Left renal pelvis (tissue), 4 donors: ENCODE measurements at places on chromosomes 7 and 10. TPM values are rescaled to one million over a fixed set of nuclear protein-coding genes. Genes with fewer than 3 reads are reported as not detected.

The FGFR2 gene
- polyA plus RNA-seq, result 102 TPM

The PRSS37 gene
- 0.14 TPM for polyA plus RNA-seq

The MARCHF5 gene
- polyA plus RNA-seq, result 82.3 TPM

The GPR37 gene
- 1.9 TPM for polyA plus RNA-seq

The ITPRID1 gene
- 0.18 TPM for polyA plus RNA-seq

The SERPINE1 gene
- 0.92 TPM for polyA plus RNA-seq

The HILPDA gene
- polyA plus RNA-seq, result 21.6 TPM

The HOXA2 gene
- 15.1 TPM for polyA plus RNA-seq

The AKR1E2 gene
- 8.5 TPM for polyA plus RNA-seq

The SPAG6 gene
- 0.29 TPM for polyA plus RNA-seq

The MRLN gene
- polyA plus RNA-seq, result not detected

The CYP3A4 gene
- polyA plus RNA-seq, result 0.11 TPM

The FBXL13 gene
- polyA plus RNA-seq, result 1.1 TPM

The PTF1A gene
- 0.46 TPM for polyA plus RNA-seq

The ANK3 gene
- 142 TPM for polyA plus RNA-seq

The HOXA4 gene
- polyA plus RNA-seq, result 23.4 TPM

The SPDYE1 gene
- polyA plus RNA-seq, result 1.2 TPM

The CRHR2 gene
- 0.12 TPM for polyA plus RNA-seq

The SPDYE16 gene
- polyA plus RNA-seq, result 1.6 TPM

The MYO1G gene
- 0.84 TPM for polyA plus RNA-seq

The IL6 gene
- polyA plus RNA-seq, result not detected

The GPR85 gene
- 1.4 TPM for polyA plus RNA-seq

The TUBGCP2 gene
- polyA plus RNA-seq, result 45.5 TPM

The FAM180A gene
- not detected for polyA plus RNA-seq

The SPDYE5 gene
- 1.8 TPM for polyA plus RNA-seq

The CALHM1 gene
- polyA plus RNA-seq, result 0.07 TPM

The HTR5A gene
- polyA plus RNA-seq, result not detected

The LRRN3 gene
- polyA plus RNA-seq, result 7.1 TPM

The PAOX gene
- polyA plus RNA-seq, result 4.3 TPM

The WNT16 gene
- not detected for polyA plus RNA-seq

The TMUB1 gene
- polyA plus RNA-seq, result 39.3 TPM

The PRSS2 gene
- not detected for polyA plus RNA-seq

The NPC1L1 gene
- 2.2 TPM for polyA plus RNA-seq

The C10orf53 gene
- not detected for polyA plus RNA-seq
